ENCODE measurements at places on chromosomes 11 and 22.

DNA sequence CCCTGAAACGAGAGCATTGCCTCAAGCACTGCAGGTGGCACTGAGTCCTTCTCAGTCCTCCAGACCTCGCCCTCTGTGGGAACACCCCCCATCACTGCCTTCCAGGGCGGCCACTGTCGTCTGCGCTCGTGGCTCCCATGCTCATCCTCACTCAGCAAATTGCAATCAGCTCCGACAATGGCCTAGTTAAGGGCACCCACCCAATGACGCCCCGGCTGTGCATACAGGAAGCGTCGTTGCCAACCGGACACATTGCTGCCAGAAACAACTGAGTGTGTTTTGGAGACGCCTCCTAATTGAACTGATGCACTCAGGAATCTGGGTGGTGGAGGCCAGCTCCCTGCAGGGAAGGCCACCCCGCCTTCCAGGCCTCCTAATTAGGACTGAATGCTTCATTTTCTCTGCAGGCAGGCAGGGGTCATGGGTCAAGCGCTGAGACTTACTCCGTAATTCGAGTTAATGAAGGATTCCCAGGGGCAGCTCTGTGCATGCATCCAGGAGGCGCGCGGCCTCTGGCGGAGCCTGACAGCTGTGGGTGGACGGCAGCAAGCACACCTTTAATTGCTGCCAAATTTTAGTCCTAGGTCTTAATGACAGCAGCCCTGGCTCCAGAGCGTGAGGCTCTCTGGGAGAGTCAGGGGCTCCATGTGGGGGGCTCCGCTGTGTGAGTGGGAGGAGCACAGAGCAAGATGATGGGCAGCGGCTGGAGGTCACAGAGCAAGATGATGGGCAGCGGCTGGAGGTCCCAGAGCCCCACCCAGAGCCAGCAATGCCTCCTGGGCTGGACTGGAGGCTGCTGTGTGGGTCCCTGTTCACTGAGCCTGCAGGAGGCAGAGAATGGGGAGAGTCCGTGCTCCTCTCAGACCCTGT, 199.0 kb downstream of the BRD1 start:
- no peak for DNase-seq

DNA sequence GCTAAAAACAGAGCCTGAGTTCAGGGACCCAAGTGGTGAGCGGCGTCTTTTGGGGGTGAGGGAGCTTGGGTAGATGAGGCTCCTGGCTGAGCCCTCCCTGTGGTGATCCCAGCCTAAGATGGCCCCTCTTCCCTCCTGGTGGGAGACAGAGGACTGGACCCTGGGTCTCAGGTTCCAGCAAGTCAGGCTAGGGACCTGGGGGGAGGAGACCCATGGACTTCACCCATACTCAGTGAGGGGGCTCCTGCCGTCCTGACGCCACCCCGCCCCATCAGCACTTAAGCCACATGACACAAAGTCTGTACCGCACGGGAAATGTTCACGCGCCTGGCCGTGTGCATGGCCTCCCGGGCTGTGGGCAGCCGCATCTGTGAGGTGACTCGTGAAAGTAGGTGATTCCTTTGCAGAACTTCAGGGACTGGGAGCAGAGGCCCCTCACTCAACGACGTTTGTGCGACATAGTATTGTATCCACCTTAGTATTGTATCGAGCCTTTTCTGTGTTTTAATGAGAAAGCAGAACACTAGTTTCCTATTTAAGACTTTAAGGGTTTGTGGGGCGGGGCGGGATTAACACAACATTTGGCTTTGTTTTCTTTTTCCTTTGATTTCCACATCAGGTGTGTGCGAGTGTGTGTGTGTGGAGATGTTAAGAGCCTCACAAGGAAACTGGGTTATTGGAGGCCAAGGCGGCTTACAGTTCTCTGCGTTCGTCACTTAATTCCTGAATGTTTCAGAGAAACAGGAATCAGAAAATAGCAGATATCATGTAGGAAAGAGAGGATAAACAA, 18.4 kb upstream of the TMEM191C start:
- DNase-seq: no peak

GRCh38 chr22:37991731-37992442, 7.5 kb upstream of the SOX10 start:
- no peak for DNase-seq

- no peak for DNase-seq
Observed at GRCh38 chr11:35917676-35918075, 26.2 kb upstream of the LDLRAD3 start.

- no peak for DNase-seq
Observed at GRCh38 chr11:108904480-108904879, 239.6 kb downstream of the DDX10 start.

DNA sequence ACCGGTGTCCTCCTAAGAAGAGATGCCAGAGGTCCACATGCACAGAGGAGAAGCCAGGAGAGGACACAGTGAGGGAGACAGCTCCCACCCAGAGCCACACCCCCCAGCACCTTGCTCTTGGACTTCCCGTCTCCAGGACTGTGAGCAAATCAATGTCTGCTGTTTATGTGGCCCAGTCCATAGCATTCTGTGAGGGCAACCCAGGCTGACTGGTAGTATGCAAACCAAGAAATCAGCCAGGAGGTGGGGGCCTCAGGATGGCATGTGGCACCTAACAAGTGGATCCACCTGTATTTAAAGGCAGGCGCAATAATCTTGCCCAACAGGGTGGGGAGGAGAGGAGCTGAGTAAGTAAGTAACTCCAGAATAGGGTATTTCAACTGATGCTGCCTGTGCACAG, 136.4 kb downstream of the BRD1 start:
- DNase-seq: no peak
